Activated T-helper 1 cell treated with anti-CD3 and anti-CD28 coated beads, Interleukin-2, amount 50 U/mL, for 16 hours (primary cell): ENCODE measurements at places on chromosomes 7 and 10.

DNA sequence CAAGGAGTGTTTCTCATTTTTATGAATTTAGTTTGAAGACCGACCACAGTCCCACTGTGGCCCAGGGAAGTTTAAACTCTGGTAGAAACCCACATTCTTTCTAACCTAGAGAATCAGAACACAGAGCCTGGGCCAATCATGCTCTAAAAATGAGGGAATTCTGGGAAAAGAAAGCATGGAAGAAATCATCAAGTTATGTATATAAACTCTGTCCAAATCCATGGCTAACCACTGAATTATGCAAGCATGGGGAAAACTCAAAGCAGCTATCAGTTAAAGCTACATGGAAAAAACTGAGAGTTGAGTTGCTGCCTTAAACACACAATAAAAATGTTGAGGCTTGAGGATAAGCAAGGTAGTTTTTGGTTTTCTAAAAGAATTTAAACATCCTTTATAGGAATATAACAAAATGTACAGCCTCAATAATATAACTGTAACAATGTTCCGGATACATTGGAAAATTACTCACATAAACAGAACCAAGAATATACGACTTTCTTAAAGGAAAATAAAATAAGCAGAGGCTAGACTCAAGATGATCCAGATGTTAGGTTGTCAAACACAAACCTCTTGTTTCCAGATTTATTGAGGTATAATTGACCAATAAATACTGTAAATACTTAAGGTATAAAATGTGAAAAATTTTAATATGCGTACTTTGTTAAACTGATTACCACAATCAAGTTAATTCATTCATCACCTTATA is 311.2 kb upstream of the GNAI1 start:
- DNase-seq: no peak

DNA sequence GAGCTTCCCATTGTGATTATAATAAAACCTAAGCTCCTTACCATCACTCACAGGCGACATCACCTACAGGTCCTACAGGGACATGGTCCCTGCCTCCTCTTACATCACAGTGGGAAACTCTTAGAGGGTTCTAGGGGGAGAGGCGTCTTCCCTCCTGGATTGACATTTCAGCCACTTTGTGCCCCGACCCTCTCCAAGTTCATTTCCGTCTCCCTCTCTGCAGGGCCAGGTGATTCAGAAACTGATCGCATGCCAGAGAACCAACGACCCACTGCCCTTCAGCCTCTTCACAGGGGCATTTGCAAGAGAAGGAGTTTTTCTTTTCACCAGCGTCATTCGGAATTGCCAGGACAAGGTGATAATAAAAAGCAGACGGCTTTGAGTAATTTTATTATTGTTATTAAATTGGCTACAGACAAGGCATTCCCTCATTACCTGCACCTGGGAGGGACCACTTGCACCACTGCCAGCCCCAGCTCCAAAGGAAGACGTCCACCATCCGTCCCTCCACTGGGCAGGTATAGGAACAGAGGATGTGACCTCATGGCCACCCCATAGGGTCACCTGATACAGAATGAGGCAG is 85.8 kb upstream of the CUX1 start:
- DNase-seq: no peak

DNA sequence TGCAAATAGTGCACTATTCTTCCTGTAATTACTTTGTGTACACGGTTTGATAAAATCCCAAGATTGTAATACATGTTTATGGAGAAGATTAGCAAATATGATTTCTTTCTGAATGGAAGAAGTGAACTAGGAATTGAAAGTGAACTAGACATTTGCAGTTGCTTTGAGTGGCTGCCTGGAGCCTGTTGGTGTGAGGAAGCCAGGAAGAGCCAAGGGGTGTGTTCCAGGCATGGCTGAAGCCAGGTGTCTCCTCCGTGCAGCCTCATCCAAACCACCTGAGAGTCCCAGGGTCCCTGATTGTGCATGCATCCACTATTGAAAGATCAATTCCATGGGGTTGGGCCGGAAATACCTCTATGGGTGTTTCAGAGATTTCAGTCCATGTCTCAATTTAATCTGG is 253.1 kb upstream of the SHH start:
- DNase-seq: no peak

DNA sequence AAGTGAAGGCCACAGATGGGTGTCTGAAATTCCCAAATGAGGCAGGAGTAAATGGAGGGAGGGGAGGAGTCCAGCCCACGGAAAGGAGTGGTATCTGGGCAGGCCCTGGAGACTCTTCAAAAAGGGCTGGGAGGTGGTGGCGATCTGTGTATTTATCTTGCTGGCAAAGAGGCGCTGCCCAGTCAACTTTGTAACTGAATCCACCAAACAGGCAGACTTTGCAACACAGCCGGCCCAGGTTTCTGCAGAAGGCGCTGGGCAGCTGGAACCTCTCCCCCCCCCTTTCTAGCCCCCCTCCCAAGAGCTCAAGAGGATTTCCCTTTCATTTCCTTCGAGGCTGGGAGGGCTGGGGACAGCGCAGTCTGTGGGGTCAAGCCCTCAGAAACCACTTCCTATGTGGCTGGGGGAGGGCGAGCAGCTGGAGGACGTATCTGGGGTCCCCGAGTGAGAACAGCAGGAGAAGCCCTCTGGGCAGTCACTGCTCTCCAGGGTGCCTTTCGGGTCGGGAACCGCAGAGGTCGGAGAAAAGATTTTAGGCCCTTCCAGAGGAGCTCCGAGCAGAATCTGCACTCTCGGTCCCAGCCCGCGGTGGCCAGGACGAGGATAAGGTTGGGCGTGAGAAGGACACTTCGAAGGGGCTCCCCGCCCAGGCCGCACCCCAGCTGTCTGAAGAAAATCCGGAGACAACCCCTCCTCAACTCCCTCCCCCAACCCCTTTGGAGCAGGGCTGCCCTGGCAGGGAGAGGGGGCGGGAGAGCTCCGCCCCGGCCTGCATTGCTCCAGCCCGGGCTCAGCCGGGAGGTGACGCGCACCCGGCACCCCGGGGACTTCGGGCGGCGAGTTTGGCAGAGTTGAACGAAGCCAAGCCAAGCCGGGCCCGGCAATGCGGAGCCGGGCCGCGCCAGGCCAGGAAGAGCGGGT is 965 bp downstream of the ZCCHC24 start:
- DNase-seq: peak; percentile 32

DNA sequence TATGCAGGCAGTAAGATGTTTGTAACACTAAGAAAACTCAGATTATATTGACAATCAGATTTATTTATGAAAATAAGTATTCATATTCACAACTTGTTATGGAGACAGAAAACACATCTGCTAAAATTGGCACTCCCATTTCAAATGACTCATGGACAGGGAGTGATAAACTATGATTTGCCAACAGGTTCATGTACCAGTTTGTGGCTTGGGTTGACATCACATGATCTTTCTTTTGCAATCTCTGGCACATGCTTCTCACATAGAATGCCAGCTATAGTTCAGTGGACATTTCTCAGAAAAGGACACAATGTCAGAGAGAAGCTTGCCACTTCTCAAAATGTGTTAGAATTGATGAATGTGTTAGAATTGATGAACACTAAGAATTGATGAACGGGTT is 663.2 kb upstream of the ANKRD30A start:
- no peak for DNase-seq

DNA sequence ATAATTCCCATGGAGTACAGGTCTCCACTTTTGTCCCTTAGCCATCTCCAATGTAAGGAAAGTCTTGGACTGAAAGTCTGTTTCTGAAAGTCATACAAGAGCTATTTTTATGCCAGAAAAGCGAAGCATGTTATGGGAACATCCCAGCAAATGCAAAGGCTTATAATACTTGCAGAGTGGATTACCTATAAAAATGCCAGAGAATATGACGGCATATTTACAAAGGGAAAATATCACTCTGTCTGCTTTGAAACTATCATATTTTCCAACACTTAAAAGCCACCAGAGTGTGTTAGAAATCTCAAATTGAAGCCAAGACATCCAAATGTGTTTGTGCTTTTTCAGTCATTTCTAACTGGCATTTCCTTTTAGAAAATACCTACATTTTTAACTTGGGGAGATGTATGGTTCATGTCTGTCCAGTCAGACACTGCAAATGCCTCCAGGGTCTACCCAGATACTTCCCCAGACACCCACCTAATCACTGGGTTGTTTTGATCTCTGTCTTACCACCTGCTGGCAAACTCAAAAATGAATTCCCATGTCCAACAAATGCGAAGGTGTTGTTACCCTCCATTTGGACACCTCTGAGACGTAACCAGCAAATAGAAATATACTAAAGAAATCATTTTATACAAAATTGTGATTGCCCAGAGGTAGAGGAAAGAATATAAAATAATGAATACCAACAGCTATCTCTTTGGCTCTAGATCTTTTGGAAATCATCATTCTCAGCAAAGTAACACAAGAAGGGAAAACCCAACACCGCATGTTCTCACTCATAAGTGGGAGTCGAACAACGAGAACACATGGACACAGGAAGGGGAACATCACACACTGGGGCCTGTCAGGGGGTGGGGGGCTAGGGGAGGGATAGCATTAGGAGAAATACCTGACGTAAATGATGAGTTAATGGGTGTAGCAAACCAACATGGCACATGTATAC is 1.2 kb downstream of the ITIH2 start:
- DNase-seq: no peak

DNA sequence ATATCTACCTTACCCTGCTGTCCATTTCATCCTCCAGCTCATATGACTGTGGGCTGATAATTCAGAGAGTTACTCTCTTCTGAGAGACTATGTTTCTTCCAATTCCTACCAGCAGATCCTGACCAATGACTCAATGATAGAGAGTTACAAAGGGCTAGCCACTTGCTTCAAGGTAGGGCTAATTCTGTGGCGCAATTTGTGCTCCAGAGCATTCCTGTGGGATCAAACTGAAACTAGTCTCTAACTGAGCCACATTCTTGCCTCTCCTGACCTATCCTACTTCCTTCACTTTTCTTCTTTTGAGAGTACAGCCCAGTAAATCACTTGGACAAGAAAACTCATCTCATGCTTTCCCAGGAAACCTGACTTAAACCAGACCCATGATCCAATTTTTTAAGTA is 17.9 kb upstream of the ASZ1 start:
- no peak for DNase-seq

GRCh38 chr10:2948127-2948854 is 119.1 kb upstream of the PFKP start:
- no peak for DNase-seq

- DNase-seq: no peak
Observed at GRCh38 chr10:113743594-113743993, 7.9 kb upstream of the PLEKHS1 start.

GRCh38 chr7:104800307-104800706 is 213.7 kb upstream of the KMT2E start:
- no peak for DNase-seq

DNA sequence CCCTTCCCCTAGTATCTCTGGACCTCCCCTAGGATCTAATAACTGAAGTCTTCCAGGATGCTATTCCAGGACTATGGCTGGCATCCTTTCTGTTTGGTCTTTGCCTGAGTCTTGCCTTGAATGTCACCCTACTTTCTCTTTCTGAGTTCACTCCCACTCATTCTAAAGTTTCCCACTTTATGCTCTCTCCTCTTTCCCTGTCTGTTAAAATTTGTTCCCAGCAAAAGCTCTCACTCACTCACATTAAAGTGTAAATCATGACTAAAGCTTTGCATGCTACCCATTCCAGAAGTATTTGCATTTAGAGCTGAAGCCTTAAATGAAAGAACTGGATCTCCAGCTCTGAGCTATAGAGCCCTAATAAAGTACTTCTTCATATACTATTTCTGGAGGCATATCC is 42.1 kb upstream of the RAPGEF5 start:
- no peak for DNase-seq

- DNase-seq: no peak
Observed at GRCh38 chr10:49231086-49231820, 43.1 kb upstream of the TMEM273 start.

- no peak for DNase-seq
Observed at GRCh38 chr10:17147884-17148489, 18.4 kb upstream of the CUBN start.

DNA sequence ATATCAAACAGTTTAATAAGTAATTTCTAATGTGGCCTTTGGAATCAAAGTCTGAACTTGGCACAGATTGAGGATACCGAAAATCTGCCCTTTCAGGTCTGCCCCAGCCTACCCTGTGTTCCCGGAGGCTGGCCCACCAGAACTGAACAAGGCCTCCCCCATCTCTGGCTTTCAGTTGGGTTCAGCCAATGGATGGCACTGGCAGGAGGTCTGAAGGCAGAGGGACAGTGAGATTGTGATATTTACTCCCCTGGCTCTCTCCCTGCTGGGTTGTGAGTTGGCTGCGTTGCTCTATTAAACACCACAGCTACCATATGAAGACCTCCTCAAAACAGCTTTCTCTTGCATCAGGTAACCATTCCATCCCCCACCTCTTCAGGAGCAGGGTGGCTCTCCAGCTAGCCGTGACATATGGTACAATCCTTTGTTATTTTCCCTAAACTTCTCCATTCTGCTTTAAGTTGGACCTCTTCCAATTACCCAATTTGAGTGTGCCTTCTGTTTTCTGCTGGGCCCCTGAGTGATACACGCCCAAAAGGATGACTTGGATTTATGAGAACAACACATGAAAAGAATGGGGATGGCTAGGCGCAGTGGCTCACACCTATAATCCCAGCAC is 28.1 kb downstream of the DNMBP start:
- DNase-seq: no peak

DNA sequence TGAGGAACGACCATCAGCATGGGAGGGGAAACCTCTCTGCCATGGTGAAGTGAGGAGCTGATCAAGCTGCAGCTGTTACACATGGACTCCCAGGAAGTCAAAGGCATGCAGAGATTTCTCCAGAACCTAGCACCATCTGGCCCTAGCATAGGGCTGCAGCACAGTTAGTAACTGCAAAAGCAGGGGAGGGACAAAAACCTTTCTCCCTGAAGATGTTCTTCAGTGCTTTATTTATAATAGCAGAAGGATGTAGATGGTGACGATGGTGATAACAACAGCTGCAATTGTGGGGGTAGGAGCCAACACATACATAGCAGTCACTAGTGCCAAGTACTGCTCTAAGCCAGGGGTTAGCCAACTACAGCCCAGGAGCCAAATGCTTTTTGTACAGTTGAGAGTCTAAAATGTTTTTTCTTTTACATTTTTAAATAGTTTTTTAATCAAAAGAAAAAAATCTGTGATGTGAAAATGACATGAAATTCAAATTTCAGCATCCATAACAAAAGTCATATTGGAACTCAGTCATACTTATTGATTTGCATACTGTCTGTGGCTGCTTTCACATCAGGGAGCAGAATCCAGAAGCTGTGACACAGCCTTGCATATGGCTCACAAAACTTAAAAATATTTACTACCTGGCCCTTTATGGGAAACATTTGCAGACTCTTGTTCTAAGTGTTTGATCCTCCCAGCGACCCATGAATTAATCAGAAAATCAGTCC is 299.5 kb downstream of the ELMO1 start:
- DNase-seq: no peak

DNA sequence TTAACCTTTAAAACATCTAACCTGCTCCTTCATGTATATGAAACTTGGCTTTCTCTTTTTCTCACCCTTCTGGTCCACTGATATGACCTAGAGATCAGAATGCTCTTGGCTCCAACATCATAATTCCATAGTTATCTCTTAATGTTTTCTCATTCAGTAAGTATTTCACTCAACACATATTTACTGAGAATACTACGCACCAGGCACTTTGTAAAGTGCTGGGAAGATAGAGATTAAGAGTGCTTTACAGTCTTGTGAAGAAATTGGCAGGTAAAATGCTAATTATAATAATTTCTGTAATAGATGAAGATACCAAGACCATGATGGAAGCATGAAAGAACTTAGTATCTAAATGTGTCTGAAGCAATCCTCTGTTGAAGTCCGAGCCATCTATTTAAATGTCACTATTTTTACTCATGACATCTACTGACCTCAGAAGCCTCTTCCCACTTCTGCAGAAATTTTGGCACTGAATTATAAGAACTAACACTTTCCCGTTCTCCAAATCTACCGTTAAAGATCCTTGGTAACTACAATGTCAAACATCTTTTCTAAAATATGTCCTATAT is 116.2 kb downstream of the HBP1 start:
- no peak for DNase-seq
